Kidney (tissue), 22 donors: ENCODE measurements at places on chromosomes 2 and 18. TPM values are rescaled to one million over a fixed set of nuclear protein-coding genes. Genes with fewer than 3 reads are reported as not detected.

GRCh38 chr2:203501873-203502272 lies 33.2 kb downstream of the RAPH1 start:
- H3K4me3 ChIP-seq, result no peak overlapping the region
- DNase-seq, result no peak
- H3K36me3 ChIP-seq, result no peaks in the 10 kb centered on the region
- H3K4me1 ChIP-seq, result no peaks in the 10 kb centered on the region

DNA sequence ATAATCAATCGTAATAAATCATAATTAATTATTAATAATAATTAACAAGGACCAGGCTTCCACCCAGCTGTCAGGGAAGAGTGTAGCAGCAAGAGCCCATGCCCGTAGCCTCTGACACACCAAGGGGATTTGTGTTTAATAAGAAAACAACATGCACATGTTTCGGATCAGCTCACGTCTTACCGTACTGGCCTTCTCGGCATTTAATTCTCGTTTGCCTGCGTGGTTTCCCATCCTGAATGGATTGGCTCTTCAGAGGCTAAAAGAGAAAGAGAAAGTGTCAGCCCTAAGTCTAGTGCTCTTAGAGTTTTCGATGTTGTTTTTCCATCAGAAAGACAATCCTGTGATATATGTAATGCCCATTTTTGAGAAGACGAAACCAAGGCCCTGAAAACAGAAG lies 27.6 kb downstream of the MBP start:
- H3K36me3 ChIP-seq, result peaks cover 1% of the 10 kb centered on the region
- H3K27ac ChIP-seq, result no peak overlapping the region
- DNase-seq, result peak; percentile 18

GRCh38 chr2:119487434-119488244 lies 36.6 kb downstream of the SCTR start:
- H3K27me3 ChIP-seq, result no peaks in the 10 kb centered on the region
- H3K36me3 ChIP-seq, result no peaks in the 10 kb centered on the region
- DNase-seq, result peak; percentile 83
- peak overlapping the region; percentile 97 for H3K27ac ChIP-seq
- H3K4me3 ChIP-seq, result peak overlapping the region; percentile 5

Gene WDR35
- 21.2 TPM for total RNA-seq

DNA sequence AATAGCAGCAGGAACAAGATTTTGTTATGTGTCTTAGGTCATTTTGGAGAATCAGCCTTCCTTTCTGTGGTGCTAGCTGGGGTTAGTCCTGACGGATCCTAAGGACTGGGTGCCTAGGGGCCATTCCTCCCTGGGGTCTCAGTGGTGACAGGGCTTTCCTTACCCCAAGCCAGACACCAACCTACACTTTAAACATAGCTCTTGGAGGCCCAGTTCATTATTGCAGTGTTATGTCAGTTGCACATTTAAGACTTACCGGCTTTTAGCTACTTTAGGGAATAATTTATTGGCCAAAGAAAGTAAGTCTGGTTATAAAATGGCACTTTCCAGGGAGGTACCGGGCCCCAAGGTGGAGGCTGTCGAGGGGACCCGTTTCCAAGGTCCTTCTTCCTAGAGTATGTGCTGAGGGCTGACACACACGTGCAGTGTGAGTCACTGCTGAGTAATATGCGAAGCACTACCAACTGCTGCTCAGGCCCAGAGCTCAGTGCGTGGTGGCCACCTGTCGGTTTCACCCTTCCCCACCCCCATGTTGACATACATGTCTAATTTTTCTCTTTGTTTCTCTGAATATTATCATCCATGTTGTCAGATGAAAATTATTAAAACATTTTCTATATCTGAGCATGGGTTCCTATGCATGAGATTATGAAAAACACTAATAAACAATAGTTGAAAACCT lies 37.0 kb upstream of the GRHL1 start:
- no peak overlapping the region for H3K4me3 ChIP-seq
- no peaks in the 10 kb centered on the region for H3K36me3 ChIP-seq
- DNase-seq, result no peak
- no peak overlapping the region for H3K27ac ChIP-seq

Gene BCL11A
- 8.7 TPM for total RNA-seq

DNA sequence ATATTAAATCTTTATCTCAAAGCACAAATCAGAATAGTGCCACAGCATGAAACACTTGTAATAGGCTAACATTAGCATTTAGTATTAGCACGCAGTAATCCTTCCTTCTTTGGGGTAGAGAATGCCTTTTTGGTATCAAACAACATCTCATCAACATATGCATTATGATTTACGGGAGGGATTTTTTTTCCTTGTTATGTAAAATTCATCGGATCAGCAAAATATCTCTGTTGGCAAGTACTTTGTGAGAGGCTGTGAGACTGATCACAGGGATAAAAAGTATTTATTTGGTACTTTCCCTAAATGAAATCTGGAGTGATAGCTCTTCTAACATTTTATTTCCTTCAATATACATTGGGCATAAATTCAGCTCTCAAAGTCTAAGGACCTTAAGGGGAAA lies 68.4 kb upstream of the TMEM178A start:
- H3K27me3 ChIP-seq, result no peaks in the 10 kb centered on the region
- H3K4me3 ChIP-seq, result no peak overlapping the region
- no peak overlapping the region for H3K27ac ChIP-seq
- H3K4me1 ChIP-seq, result no peaks in the 10 kb centered on the region
- no peak for DNase-seq
- H3K36me3 ChIP-seq, result no peaks in the 10 kb centered on the region

- H3K27ac ChIP-seq, result no peak overlapping the region
- DNase-seq, result no peak
- no peaks in the 10 kb centered on the region for H3K27me3 ChIP-seq
- H3K4me3 ChIP-seq, result no peak overlapping the region
- no peaks in the 10 kb centered on the region for H3K36me3 ChIP-seq
- H3K4me1 ChIP-seq, result no peaks in the 10 kb centered on the region
Measured at GRCh38 chr18:44602380-44602779, 78.3 kb upstream of the SETBP1 start.

GRCh38 chr2:199581408-199581807 lies 123.7 kb upstream of the SATB2 start:
- H3K27me3 ChIP-seq, result no peaks in the 10 kb centered on the region
- no peaks in the 10 kb centered on the region for H3K36me3 ChIP-seq
- no peak for DNase-seq
- H3K4me3 ChIP-seq, result peak overlapping the region; percentile 55
- H3K4me1 ChIP-seq, result no peaks in the 10 kb centered on the region
- no peak overlapping the region for H3K27ac ChIP-seq

Gene RNU2-63P
- total RNA-seq, result 2.4 TPM

Gene CCL20
- total RNA-seq, result 2.7 TPM

GRCh38 chr2:234828382-234829073 lies 123.3 kb upstream of the SH3BP4 start:
- no peak for DNase-seq
- H3K36me3 ChIP-seq, result no peaks in the 10 kb centered on the region
- no peak overlapping the region for H3K4me3 ChIP-seq
- no peaks in the 10 kb centered on the region for H3K27me3 ChIP-seq
- H3K4me1 ChIP-seq, result peaks cover 8% of the 10 kb centered on the region
- no peak overlapping the region for H3K27ac ChIP-seq

Gene SKOR2
- not detected for total RNA-seq

Gene MAL
- 477 TPM for total RNA-seq

- no peaks in the 10 kb centered on the region for H3K36me3 ChIP-seq
- no peaks in the 10 kb centered on the region for H3K27me3 ChIP-seq
- no peak for DNase-seq
Measured at GRCh38 chr2:172922306-172922705, 153.3 kb upstream of the MAP3K20 start.

- DNase-seq, result no peak
- no peak overlapping the region for H3K4me3 ChIP-seq
- H3K27me3 ChIP-seq, result no peaks in the 10 kb centered on the region
- no peaks in the 10 kb centered on the region for H3K4me1 ChIP-seq
Measured at GRCh38 chr2:233446606-233447305, 92.5 kb downstream of the DGKD start.

DNA sequence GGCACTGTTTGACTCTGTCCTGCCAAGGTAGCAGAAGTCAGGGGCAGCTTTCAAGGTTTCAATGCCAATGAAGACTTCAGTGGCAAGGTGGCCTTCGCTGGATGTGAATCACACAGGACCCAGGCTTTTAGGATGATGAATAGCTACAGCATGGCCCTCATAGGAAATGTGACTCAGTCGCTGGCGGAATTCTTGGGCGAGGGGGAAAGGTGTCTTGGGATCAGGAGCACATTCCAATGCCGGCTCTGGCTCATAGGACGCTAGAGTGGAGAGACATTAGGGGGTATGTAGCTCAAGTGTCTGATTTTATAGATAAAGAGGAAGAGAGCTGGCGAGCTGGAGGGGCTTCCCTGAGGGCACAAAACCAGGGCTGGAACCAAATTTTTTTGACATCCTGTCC lies 68.6 kb downstream of the SMIM21 start:
- no peaks in the 10 kb centered on the region for H3K27me3 ChIP-seq
- H3K36me3 ChIP-seq, result no peaks in the 10 kb centered on the region
- no peak overlapping the region for H3K27ac ChIP-seq
- no peaks in the 10 kb centered on the region for H3K4me1 ChIP-seq
- no peak for DNase-seq

Gene C1GALT1C1L
- 1.9 TPM for total RNA-seq

GRCh38 chr2:128978212-128978611 lies 659.5 kb upstream of the HS6ST1 start:
- DNase-seq, result no peak
- no peaks in the 10 kb centered on the region for H3K36me3 ChIP-seq
- no peaks in the 10 kb centered on the region for H3K27me3 ChIP-seq

GRCh38 chr18:56224669-56225561 lies 413.5 kb downstream of the TXNL1 start:
- H3K27me3 ChIP-seq, result no peaks in the 10 kb centered on the region
- DNase-seq, result no peak
- H3K4me1 ChIP-seq, result no peaks in the 10 kb centered on the region
- no peak overlapping the region for H3K4me3 ChIP-seq
- H3K27ac ChIP-seq, result no peak overlapping the region

DNA sequence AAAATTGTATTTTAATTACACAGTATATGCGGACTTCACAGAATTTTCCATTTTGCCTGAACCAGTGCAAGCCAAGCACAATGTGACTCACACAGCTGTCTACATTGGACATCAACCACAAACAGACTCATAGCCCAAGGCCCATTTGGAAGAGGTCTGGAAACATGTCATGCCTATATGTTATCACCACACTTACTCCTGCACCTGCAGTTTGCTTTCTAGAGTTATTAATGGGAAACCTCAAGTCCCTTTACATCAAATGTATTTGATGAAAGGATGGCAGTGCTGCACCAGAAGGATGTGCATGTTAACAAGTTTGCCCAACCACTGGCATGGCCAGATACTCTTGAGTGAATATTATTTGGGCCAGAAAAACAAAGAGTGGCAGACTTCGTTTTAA lies 548.9 kb upstream of the CDH2 start:
- DNase-seq, result no peak
- no peaks in the 10 kb centered on the region for H3K27me3 ChIP-seq
- H3K4me1 ChIP-seq, result no peaks in the 10 kb centered on the region
- H3K36me3 ChIP-seq, result no peaks in the 10 kb centered on the region
- no peak overlapping the region for H3K27ac ChIP-seq

GRCh38 chr2:23127465-23127864 lies 257.5 kb upstream of the KLHL29 start:
- DNase-seq, result no peak
- no peak overlapping the region for H3K4me3 ChIP-seq
- peaks cover 16% of the 10 kb centered on the region for H3K4me1 ChIP-seq
- H3K27ac ChIP-seq, result peak overlapping the region; percentile 68
- H3K36me3 ChIP-seq, result no peaks in the 10 kb centered on the region
- H3K27me3 ChIP-seq, result no peaks in the 10 kb centered on the region

Gene AKAIN1
- total RNA-seq, result not detected

DNA sequence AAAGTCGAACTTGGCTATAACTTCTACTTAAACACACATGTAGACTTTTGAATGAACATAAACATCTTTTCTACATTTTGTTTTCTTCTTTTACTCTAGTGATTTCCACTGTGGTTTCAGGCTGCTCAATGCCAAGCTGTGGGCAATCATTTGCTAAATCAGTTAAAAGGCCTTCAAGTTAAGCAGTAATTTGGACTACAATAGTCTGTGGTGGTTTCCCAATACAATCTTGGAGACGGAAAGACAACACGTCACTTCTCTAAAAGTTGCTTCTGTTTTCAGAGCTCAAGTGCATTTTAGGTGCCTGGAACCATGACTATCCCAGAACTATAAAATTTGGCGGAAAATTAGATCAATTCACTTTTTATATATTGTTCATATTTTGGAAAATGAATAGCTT lies 69.4 kb downstream of the TXNL1 start:
- no peak overlapping the region for H3K27ac ChIP-seq
- no peaks in the 10 kb centered on the region for H3K4me1 ChIP-seq
- DNase-seq, result no peak
- H3K36me3 ChIP-seq, result no peaks in the 10 kb centered on the region

DNA sequence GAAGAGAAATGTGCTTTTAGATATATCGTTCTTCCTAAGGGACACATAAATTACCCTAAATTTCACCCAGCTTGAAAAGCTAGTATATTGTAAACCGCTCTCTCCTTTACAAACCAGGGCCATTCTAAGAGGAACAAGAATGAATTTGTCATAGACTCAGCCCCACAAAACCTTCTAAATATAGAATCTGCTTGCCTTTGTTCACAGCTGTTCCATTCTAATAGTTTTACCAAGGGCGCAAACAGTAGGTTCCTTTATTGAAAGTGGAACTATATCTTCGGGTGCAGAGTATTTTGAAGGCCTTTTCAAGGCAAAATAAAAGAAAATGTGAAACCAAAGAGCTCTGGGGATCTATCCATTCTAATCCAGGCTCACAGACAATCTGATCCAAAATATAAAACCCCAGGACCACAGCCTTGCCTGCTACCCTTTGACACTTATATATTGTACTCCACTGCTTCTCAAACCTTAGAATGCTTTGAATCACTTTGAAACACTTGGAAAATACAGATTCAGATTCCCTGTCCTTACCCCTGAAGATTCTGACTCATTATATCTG lies 316.8 kb downstream of the PAX3 start:
- no peak overlapping the region for H3K4me3 ChIP-seq
- no peak overlapping the region for H3K27ac ChIP-seq
- no peak for DNase-seq

Gene MYCN
- 1.7 TPM for total RNA-seq
